ENCODE measurements at places on chromosomes 1 and 21.

- no peak for DNase-seq
These were observed 1198.9 kb downstream of the PLA2G4A start for GRCh38 chr1:188027613-188028012.

DNA sequence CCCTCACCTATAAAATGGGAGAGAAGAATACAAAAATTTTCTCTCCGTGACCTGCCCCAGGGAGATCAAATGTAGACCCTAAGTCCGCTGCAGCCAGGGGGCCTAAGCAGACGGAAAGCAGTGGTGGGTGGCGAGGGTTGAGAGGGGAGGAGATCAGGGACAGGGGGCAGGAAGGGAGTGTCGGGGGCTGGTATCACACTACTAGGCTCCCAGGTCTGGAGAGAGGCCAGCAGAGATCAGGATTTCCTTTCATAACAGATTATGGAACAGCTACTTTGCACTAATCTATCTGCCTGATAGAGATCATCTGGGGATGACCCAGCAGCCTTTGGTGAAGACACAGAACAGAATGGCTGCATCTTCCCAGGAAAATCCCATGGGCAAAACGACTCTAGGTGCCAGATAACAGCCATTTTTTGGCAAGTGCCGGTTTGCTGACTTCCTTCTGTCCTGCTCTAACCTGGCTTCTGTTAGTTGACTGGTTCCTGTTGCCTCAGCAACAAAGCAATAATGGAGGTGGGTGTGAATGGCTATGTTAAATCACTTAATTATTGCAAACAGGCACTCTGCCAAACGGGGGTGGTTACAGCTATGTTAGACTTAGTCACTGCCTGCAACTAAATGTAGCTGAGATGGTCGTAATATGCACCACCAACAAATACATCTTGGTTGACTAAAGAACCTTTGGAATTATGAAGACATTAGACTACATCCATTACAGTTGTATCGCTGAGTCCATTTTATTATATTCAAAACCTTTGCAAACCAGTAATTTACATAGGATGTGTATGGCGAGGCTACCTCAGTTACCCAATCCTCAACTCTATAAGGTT, 30.0 kb upstream of the EPS8L3 start:
- no peak for DNase-seq

- no peak for DNase-seq
These were observed 31.2 kb upstream of the LRRC3 start for GRCh38 chr21:44423941-44424607.

GRCh38 chr21:45581322-45581712, 39.1 kb upstream of the SLC19A1 start:
- no peak for DNase-seq

DNA sequence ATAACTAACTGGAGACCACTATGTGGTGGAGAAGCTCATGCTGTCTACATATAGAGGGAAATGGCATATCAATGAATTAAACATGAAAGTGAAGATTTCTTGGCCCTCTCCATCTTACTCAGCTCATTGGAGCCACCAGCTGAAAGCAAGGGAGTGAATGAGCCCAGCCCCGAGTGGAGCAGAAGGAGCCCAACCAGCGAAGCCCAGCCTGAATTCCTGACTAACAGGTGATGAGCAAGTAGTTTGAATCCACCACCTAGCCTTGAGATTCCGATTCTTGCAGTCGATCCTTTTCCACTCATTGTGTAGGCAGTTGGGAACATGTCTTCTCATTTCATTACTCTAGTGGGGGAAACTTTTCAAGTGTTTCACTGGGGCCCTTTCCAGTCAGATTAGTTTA, 18.6 kb upstream of the ST6GALNAC3 start:
- DNase-seq, result no peak

DNA sequence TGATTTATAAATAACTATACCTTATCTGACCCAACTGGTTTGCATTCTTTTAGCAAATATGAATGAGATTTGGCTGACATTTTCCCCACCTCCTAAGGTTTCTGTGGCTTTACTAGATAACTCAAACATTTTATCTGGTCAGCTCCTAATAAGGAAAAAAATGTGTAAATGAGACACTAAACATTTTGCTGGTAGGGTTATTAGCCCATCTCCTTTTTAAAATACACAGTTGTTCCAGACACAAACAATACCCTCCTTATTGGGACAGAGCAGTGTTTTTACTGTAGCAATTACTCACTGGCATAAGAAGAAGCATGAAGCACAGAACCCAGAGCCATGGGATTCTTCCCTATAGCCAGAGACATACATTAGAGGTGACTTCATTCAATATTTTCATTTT, 53.8 kb upstream of the NUF2 start:
- no peak for DNase-seq

DNA sequence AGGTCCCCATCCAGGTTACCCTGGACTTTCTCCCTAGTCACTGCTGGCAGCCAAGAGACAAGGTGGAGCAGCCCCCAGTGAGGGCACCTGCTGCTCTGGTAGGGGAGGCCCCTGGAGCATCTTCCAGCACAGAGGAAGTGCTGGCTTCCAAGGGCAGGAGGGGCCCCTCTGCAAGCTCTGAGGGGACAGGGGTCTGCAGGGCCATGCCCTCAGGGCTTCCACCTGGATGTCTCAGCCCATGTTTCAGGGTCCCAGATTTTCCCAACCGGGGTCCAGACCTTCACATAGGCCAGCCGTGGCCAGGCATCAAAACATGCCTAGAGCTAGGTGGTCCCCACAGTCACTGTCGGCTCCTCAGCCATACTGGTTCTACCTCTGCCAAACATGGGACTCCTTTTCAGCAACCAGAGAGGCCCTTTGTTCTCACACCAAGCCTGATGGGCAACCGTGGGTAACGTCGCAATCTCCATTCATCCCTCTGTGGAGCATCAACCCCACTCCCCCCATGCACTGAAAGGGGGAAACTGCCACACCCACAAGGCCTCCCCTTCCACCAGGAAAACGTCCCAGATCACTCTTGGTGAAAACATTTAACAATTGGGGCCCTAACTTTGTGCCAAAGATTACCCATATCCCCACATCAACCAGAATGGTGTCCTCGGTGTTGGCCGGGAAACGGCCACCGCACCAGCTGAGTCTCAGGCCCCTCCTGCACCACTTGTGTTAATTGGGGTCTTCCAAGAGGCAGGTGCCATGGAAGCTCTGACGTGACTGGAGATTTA, 1.9 kb upstream of the COL6A2 start:
- no peak for DNase-seq

DNA sequence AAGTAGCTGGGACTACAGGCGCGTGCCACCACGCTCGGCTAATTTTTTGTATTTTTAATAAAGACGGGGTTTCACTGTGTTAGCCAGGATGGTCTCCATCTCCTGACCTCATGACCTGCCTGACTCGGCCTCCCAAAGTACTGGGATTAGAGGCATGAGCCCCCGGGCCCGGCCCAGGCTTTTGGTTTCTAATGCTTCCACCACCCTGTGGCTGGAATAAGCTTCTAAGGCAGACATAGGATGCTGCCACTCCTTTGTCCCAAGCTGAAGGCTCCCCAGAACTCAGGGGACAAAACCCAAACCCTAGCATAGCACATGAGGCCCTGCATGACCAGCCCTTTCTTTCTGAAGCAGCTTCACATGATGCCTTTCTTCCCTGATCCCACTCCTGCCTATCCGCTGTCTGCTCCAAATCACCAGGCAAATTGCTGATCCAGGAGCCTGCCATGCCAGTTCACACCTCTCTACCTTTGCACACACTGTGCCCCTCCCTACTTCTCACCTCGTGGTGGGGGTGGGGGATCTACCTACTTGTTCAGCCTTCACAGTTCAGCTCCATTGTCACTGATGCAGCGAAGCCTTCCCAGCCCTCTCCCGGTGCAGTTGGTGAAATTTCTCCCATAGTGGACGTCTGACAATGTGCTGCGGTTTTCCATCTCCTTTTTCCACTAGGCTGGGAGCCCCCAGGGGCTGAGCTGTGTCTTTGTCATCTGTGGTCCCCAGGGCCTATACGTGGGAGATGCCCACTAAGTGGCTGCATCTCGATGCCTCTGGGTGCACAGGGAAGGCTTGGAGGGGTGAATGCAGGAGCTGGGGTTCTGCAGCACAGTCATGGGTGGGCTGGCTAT, 6.9 kb downstream of the PTPRU start:
- DNase-seq, result no peak

- DNase-seq, result no peak
These were observed 35.5 kb upstream of the ZNF362 start for GRCh38 chr1:33220676-33221384.

DNA sequence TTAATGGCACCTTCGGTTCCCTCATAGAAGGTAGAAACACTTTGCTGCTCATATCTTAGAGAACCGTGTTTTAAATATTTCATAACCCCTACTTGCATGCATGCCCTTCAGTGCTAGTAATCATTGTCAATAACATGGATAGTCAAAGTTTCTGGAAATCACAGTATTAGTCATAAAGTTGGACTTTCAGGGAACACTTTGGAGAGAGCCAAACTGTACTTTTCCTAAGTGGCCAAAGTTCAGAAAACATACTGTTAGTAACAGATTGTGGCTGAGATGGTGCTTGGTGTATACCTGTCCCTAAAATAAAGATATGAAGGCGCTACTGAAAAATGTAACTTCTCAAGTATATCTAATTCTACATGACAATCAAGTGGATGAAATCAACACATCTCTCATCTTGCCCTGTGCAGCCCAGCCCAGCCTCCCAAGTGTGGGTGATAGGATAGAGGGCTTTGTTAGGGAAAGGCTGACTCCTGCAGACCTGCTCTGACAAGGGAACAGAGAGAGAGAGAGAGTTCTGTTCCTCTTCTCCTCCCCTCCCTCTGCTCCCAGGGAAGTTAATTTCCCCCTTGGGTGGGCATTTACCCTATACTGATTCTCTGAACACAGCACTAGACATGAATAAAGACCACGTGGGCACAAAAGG, 14.4 kb downstream of the MYOC start:
- no peak for DNase-seq

GRCh38 chr1:94806441-94806871, 13.7 kb upstream of the SLC44A3 start:
- DNase-seq, result no peak

GRCh38 chr1:110091791-110092190, 20.5 kb upstream of the UBL4B start:
- no peak for DNase-seq
